Right atrium auricular region (tissue), 2 donors: ENCODE measurements at places on chromosomes 5 and 9.

DNA sequence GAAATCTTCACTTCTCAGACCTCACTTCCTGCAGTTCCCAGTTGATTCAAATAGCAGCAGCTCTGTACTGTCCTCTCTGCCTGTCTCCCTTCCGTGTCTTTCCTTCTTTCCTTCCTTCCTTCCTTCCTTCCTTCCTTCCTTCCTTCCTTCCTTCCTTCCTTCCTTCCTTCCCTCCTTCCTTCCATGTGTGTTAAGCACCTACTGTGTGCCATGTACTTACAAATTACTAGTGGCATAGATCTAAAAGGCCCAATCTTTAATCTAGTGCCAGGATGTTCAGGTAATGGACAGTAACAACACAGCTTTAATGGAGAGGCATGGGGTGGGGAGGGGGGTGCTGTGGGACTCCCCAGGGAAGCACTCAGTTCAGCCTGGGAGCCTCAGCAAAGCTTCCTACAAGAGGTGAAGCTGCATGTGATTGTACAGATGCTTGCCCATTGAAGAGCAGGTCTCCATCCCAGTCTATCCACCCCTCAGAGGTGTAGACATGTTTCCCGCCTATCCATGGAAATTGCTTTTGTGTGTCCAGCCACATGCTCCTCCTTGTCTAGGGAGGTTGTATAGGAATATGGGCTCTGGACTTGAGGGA lies 106.0 kb downstream of the RGS3 start:
- DNase-seq: no peak

DNA sequence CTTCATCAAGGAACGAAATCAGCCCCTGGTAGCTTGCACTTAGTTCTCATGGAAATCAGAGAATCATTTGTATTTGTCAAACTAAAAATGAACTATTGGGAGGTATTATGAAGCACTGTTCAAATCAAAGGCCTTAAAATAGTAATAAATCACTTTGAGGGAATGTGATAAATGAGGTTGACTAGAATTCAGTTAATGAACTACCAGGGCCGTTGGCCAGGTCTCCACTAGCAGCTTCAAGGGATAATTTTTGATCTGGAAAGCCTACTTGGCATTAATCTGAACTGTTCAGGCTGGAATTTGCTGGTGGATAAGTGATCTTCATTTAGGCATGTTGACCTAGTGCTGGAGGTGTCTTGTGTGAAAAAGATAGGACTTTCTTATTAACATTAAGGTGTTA lies 76.4 kb upstream of the GPR151 start:
- no peak for DNase-seq

DNA sequence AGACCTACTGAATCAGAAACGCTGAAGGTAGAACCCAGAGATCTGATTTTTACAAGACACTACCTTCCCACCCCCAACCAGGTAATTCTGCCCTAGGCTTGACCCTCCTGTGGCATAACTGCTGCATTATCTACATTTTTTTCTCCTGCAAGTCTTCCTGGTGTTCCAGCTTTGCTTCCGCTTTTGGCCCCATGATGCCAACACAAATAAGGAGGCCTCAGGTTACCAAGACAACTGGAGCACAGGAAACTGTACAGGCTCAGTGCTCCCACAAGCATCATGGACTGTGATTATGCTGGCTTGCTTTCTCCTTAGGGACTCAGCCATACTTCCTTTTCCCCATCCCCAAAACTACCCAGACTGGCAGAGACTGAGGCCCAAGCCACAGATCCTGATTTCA lies 6.6 kb upstream of the MSMP start:
- DNase-seq: no peak

DNA sequence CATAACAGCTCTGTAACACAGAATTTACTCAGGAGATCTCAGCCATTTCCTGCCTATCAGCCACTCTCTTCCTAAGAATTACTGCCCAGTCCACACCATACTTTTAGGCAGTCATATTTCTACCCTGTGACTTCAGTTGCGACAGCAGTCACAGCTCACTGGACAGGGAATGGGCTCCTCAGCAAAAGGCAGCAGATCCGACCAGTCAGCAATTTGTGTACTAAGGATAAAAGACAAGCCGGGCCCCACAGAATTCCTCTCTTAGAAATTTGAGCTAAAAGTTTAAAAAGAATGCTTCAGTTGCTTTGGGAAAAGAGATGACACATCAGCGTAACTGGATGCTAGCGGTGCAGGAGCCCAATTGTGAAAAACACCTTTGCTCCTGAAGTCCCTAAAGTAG lies 172.1 kb downstream of the ENC1 start:
- no peak for DNase-seq

- no peak for DNase-seq
Observed at GRCh38 chr5:128174951-128175350, 91.4 kb downstream of the SLC12A2 start.

DNA sequence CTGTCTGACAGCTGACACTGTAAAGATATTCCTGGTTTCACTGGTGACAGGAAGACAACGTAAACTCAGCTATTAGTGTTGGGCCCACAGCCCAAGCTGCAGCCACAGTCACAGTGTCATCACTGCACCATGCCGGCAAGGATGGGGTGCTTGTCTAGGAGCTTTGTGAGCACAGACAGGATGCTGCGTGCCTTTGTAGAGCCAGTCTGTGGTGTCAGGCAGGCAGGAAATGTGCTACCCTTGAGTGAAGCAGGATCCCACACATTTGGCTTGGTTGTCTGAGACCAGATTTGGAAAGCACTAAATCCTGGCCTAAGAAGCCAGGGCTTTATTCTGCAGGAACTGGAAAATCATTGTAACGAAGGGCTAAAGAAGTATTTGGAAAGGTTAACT lies 121.6 kb upstream of the ADAMTS16 start:
- no peak for DNase-seq

- DNase-seq: no peak
Observed at GRCh38 chr5:59698207-59699178, 195.0 kb downstream of the PDE4D start.

DNA sequence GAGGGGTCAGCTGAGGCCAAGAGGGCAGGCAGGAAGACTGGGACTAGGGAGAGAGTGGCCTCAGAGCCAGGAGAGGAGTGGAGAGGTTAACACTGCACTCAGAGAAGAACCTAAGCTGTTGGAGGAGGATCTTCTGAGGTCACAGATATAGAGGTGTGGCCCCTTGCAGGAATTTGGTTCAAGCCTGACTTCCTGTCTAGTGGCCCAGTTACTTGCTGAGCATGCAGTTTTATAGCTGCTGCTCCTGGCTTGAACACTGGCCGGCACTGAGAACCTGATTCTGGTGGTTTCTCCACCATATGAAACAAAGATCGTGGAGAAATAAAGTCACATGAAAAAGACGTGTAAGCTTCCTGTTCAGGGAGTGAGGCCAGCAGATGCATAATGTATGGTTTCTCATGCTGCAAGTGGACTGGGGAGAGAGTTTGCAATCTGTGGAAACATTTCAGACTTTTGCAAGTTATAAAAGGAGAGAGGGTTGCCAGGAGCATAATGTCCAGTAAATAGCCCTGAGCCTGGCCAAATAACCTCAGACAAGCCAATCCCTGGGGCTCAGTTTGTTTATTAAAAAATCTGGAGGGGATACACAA lies 82.6 kb downstream of the GALNT10 start:
- no peak for DNase-seq

- no peak for DNase-seq
Observed at GRCh38 chr5:68551436-68551835, 335.9 kb downstream of the PIK3R1 start.

- no peak for DNase-seq
Observed at GRCh38 chr9:19122490-19123042, 4.7 kb downstream of the PLIN2 start.

- DNase-seq: no peak
Observed at GRCh38 chr9:4486176-4486575, 4.1 kb upstream of the SLC1A1 start.

- DNase-seq: no peak
Observed at GRCh38 chr5:156414391-156414790, 87.4 kb downstream of the SGCD start.

GRCh38 chr5:128962211-128962610 lies 3.1 kb upstream of the SLC27A6 start:
- no peak for DNase-seq

DNA sequence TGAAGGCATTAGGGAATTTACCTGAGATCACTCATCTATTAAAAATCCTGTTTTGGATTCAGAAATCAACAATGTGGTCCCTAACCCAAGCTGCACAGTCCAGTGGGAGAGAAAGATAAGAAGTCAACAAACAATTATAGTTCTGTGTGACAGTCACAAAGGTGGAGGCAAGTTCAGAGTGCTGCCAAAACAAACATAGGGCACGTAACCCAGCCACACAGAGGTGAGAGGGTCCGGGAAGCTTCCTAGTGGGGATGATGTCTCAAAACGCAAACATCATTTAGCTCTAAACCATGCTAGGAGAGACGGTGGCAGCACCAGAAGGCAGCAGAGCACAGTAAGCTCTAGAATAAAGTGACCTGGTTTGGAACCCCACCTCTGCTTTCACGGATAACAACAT lies 158.9 kb downstream of the MAPKAP1 start:
- DNase-seq: no peak

DNA sequence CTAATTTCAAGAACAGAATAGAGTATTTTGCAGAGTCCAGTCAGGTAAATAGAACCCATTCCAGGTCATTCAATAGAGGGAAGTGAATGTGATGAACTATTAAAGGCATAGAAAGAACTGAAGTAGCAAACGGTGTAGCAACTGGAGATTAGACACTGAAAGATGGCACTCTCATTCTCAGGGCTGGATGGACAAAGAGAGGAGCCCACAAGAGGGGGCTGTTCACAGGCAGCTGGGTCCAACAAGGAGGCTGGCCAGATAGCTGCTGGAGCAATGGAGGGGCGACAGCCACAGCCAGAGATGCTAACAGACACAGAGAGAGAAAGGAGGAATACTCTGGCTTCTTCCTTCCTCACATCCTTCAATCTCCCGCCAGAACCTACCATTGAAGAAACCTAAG lies 93.1 kb upstream of the SMARCA2 start:
- DNase-seq: no peak

GRCh38 chr5:107063511-107063910 lies 607.2 kb downstream of the EFNA5 start:
- DNase-seq: no peak

GRCh38 chr5:150313501-150313900 lies 10.8 kb upstream of the ARSI start:
- no peak for DNase-seq

- DNase-seq: peak; percentile 16
Observed at GRCh38 chr5:132677682-132678400, 4.1 kb downstream of the IL4 start.

DNA sequence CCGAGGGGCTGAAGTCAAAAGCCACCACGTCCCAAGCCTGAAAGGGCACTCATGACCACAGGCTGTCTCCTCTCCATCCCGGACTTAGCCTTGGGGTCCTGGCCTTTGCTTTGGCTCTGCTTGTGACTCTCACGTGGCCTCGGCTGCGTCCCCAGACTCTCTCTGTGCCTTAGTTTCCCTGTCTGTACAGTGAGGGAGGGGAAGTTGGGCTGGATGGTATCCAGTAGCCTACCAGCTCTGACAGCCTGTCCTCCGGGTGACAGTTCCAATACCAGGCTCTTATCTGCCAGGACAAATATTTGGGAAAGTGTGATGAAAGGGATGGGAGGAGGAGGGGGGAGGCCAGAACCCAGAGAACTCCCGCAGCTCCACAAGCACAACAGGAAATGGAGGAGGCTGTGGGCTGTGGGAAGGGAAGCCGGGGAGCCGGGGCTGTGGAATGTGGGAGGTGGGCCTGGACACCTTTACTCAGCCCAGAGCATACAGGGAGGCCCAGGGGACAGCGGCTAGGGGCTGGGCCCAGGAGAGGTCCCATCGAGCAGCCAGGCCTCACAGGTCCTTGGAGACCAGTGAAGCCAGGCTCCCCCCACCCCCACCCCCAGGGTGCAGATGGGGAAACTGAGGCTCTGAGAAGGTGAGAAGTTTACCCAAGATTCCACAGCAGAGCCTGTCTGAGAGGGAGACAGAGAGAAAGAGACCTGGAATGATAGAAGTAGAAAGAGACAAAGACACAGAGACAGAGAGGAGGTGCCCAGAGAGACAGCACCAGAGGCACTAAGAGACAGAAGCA lies 18.3 kb downstream of the PDGFRB start:
- DNase-seq: no peak

DNA sequence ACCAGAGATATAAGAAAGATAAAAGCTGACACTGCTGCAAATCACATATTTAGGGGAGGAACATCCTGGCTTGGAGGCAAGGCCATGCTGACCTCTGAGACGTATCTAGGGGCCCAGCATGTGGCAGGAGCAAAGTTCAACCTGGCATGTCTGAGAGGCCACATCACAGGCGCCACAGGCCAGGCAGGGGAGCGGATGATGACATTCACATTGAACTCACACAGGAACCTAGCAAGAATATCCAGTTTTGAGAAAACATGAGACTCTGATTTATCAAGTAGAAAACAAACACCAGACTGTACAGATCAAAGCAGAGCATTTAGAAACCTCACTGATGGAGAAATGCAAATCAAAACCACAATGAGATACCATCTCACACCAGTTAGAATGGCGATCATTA lies 64.2 kb upstream of the STK32A start:
- DNase-seq: no peak

DNA sequence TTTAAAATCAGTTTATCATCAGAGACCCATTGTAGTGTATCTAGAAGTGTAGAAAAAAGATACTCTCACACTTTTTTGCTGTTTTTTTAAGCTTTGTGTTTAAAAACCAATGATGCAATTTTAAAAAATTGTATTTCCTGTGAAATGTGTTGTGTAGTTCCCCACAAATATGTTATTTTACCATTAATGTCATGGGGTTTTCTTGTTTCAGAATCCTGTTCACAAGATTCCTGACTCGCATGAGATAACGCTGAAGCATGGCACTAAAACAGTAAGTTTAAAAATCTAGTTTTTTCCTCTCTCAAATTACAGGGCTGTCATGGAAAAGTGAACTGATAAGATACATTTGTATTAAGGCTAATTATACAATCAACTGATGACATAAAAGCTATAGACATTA lies 58.6 kb downstream of the WDR70 start:
- no peak for DNase-seq

- no peak for DNase-seq
Observed at GRCh38 chr9:105438141-105438806, 9.6 kb upstream of the FSD1L start.

DNA sequence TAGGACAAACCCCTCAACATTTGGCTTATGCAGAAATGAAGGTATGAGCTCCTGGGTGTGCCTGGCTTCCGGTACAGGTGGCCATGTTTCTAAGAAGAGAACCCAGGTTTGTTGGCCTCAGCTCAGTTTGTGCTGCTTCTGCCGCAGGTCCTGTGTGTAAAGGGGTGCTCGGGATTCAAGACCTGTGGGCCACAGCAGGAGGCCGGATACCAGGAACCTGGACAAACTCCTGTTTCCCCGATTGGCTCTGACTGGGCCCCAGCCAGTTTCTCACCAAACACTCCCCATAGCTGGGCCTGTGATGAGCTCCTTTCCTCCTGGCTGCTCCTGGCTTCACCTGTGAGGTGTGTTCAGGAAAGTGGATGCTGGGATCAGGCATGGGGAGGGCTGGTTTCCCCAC lies 271.2 kb upstream of the IRX2 start:
- DNase-seq: no peak
